ENCODE measurements at places on chromosomes 12 and 14.

- no peak for DNase-seq
These were observed 77.4 kb downstream of the KDM2B start for GRCh38 chr12:121503395-121503794.

DNA sequence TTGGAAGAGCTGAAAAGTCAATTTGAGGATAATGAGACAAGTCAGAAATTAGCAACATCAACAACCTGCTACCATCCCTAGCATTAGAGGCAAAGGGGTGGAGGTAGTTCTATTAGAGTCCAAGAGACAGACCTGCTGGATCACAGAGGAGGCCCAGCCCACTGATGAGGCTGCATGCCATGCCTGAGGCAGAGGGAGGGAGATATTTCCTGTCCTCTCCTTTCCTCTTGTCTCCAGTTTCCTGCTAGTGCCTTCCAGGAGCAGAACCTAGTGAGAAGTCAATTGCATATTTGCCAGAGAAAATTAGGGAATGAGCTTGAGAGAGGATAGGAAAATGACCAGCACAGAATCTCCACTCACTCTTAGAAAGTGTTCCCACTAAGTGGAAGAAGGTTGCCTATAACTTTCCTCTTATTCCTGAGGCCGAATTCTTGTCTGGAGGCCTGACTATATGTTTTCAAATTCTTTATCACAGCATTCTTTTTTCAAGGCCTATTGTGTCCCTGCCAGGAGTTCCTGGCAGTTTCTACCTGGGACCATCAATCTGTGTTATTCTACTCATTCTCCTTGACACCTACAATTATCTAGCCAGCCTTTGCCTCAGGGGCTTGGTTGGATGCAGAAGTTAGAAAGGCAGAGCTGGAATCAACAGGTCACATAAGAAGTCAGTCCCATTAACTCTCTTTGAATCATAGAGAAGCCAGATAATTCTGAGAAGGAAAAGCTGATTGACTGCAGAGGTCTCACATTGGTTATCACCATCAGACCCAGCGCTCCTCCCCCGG lies 121.9 kb downstream of the EMP1 start:
- no peak for DNase-seq

DNA sequence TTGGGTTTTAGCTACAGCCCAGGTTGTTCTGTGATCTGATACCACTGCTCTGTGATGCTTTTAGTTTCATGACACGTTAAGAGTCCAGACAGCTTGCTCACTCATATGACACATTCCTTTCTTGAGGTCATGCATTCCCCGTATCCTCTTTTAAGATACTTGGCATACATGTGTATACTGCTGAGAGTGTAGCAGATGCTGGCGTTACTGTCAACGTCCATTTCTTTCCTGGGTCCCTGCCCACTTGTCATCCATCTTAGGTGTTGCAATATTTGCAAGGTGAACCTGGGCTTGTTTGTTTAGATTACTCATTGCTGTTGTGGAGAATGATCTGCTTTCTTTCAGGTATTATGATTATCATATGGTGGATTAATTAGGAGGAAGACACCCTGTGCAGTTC lies 9.1 kb upstream of the EMP1 start:
- no peak for DNase-seq

DNA sequence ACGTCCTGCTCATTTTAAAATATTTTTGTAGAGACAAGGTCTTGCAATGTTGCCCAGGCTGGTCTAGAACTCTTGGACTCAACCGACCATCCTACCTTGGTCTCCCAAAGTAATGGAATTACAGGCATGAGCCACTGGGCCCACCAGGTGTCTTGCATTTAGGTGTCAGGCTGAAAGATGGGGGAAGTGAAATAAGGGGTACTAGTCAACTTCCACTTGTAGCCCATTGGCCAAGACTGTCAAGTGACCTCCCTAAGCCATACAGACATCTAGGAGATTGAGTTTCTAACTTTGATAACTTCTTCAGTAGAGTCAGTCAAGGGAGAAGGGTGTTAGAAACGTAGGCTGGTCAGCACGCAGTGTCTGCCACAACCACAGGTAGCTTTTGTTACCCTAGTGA lies 32.0 kb downstream of the ARF6 start:
- DNase-seq = no peak

GRCh38 chr12:71639341-71639760 lies 24.3 kb downstream of the ZFC3H1 start:
- DNase-seq = no peak

DNA sequence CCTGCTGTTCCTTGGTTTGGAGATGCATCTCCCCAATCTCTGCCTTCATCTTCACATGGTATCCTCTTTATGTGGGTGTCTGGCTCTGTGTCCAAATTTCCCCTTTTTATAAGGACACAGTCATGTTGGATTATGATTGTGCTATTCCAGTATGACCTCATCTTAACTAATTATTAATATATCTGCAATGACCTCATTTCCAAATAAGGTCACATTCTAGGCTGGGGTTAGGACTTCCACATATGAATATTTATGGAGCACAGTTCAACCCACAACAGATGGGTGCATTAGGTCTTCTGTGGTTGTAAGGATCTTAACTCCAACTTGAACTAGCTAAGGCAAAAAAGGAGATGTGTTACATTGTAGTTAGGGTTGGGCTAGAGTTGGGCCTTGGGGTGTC lies 69.4 kb downstream of the ADCK1 start:
- DNase-seq = no peak

DNA sequence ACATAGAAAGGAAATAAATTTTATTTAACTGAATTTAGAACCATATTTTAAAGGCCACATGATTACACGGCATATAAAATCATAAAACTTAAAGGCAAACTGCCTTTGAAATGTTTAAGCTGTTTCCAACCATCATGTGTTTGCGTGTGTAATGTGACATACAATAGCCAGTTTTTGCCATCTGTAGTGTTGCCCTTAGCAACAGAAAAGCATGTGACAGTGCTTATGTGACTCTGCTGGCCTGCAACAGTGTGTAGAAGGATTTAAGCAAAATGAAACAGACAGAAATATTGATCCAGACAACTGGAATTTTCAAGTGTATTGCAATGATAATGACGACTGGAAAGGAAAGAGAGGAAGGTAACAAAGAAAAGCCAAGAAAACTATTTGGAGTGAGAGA lies 49.5 kb downstream of the TSPAN19 start:
- no peak for DNase-seq

DNA sequence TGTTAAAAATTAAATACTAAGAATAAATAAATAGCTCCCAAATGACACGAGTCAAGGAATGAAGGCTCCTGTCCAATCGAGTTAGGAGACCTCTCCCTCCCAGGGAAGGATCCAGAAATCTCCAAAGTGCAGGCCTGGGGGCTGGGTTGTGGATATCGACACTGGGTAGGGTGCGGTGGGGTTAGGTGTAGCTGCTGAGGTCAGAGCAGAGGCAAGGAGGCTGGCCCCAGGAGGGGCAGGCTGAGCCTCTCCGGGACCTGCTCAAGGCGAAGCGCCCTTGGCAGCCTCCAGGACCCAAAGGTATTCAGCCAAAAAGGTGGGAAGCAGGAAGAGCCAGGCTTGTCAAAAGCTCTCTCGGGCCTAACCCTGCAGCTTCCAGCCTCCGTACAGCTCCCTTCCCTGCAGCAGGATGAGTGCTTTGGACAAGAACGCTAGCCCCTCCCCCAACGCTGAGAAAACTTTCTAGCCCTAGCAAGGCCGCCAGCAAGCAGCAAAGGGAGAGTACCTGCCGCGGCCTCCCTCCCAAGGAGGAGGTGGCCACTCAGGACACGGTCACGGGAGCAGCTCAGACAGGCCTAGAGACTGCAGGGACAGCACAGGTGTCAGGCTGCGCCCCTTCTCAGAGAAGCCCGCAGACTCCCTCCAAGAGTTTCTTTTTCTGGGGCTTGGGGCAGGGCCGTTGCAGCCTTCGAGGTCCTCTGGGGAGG lies 3.7 kb upstream of the PNMA1 start:
- DNase-seq = no peak

GRCh38 chr14:74258764-74259035 lies 19.5 kb downstream of the VSX2 start:
- no peak for DNase-seq

- DNase-seq = no peak
These were observed 10.9 kb downstream of the TNS2 start for GRCh38 chr12:53060721-53061276.

DNA sequence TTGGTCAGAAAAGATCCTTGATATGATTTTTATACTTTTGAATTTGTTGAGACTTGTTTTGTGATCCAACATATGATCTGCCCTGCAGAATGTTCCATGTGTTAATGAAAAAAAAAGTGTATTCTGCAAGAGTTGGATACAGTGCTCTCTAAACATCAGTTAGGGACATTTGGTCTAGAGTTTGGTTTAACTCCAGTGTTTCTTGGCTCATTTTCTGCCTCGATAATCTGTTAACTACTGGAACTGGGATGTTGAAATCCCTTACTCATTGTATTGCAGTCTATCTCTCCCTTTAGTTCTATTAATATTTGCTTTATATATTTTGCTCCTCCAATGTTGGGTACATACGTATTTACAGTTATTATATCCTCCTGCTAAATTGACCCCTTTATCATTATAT lies 18.3 kb upstream of the TXNRD1 start:
- DNase-seq = no peak

DNA sequence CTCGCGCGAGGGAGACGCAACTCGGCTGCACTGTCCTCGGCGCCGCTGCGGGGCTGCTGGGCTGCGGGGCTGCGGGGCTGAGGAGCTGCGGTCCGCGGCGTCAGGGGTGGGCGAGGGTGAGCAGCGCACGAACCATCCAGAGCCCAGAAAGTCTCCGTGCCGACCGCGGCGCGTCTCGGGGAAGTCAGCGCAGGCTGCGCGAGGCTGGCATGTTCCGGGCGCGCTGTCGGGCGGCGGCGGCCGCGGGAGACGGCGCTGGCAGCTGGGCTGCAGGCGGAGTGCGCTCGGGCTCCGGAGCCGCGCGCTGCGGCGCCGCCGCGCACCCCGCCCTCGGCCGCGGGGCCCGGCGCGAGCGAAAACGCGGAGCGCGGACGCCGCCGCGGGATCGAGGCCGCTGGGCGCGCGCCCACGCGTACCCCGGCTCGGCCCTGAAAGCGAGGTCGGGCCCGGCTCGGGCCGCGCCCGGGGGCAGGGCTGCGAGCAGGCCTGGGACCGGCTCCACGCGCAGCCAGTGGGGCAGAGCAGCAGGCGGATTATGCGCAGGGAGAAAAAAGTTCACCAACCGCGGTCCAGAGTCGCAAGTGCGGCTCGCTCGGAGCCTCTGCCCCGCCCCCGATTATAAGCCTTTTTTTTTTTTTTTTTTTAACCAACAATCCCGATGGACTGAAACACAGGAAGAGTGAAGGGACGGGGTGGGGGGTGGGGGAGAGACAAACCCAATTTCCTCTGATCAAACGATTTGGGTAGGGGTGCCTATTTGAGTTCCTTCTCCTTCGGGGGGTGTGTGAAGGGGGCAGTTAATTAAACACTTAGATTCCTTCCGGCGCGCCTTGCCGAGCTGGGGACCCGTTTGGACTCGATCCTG lies at the start of gene PRICKLE1:
PRICKLE1 (minus strand) TSS at position 282 of the 865 bp plus-strand sequence. CDS start 117,230 bp downstream, outside the sequence.
- DNase-seq = peak; percentile 59

GRCh38 chr14:90614696-90615516 lies 201.3 kb downstream of the TTC7B start:
- no peak for DNase-seq

DNA sequence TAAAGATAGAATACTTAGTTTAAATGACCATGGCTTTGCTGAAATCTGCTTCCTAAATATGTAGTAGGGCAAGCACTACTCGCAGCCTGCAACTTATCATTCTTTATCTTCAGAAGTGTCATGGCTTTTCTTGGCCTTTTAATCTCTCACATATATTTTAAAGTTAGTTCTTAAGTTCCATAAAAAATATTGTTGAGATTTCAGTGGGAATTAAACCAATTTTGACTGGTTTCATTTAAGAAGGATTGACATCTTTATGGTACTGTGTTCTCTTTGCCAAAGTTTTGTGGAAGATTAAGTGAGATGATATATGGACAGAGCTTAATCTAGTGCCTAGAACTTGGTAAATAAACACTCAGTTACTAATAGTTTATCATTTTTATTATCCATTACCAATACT lies 56.7 kb downstream of the KIAA0586 start:
- no peak for DNase-seq

GRCh38 chr12:460261-461230 lies 807 bp downstream of the B4GALNT3 start:
- DNase-seq = peak; percentile 69

DNA sequence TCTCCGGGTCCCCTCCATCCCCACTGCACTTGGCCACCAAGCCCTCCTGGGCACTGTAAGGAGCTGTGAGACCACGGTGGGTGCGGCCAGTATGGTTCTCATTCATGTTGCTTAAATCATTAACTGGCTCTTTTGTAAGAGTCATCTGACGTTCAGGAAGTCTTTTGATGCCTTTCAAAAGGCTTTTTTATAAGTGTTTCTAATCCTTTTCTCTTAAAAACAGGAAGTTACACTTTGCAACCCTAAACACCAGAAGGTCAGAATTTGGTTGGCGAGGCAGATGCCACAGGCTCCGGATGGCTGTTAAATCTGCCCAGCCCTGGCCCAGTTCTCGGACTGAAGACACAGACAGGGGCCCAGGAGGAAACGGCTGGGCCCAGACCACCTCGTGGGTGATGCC lies 26.1 kb upstream of the DIO3 start:
- DNase-seq = no peak

DNA sequence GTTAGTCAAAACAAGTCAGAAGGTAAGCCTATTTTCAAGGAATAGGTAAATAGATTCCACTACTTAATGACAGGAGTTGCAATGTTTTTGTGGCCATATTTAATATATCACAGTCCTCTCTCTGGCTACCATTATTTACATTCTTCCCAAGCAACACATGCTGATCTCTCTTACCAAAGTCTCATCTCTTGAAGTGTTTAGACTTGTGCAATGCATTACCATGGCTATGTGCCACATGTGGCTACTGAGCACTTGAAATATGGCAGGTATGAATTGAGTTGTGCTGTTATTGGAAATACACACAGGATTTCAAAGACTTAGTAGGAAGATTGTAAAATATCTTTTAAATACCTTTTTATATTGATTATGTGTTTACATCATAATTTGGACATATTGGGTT lies 262.4 kb upstream of the PDE3A start:
- no peak for DNase-seq

DNA sequence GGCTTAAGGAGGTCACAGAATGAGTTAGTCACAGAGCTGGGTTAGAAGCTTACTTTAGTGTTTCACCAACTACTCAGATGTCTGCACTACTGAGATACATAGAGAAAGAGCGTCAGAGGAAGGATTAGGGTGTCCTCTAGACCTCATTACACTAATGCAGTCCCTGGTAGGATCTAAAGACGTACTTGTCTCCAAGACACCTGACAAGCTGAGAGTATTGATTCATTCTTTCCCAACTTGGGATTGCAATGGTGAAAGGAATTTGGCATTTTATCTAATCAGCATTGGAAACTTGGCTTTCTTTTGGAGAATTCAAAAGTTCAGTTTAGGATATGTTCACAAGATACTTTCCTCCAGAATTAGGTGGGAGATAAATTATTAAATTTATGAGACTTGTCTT lies 402.1 kb downstream of the ZFP36L1 start:
- DNase-seq = no peak

DNA sequence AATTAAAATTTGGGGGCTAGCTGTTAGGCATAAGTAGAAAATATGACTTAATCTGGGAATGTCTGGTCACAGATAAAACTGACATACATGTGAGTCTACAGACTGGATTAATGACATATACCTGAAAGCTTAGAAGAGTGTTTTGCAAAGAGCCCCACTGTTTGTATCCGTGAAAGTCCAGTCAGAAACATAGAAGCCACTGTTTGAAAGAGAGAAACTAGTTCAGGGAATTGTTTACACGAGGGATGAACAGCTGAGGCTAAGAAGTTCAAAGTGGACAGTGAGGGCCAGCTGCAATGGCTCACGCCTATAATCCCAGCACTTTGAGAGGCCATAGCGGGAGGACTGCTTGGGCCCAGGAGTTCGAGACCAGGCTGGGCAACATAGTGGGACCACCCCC lies 36.2 kb upstream of the SGPP1 start:
- no peak for DNase-seq

Data from activated CD8-positive, alpha-beta memory T cell treated with anti-CD3 and anti-CD28 coated beads, Interleukin-2, amount 50 U/mL, for 48 hours (primary cell).